SHP77 (cell line): ENCODE measurements at places on chromosomes 1 and 21.

DNA sequence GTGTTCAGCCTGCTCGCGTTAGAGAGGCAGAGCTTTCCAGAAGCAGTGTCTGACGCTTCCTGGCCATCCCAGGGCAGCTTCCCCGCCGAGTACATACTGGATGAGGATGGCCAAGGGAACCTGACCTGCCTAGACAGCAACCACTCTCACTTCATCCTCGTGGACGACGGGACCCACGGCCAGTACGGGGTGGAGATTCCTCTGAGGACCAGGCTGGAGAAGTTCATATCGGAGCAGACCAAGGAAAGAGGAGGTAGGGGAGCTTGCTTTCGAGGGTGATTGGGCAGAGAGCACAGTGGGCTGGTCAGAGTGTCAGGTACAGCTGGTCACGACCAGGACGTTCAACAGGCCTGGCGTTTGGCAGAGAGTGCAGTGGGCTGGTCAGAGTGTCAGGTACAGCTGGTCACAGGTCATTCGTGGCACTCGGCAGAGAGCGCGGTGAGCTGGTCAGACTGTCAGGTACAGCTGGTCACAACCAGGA, 22.4 kb downstream of the TRPM2 start:
- no peak for DNase-seq

- peak; percentile 14 for DNase-seq
Observed at GRCh38 chr1:62882201-62883104, 98.5 kb downstream of the ATG4C start.

- peak; percentile 57 for DNase-seq
Observed at GRCh38 chr1:214044438-214045214, 56.9 kb downstream of the PROX1 start.

DNA sequence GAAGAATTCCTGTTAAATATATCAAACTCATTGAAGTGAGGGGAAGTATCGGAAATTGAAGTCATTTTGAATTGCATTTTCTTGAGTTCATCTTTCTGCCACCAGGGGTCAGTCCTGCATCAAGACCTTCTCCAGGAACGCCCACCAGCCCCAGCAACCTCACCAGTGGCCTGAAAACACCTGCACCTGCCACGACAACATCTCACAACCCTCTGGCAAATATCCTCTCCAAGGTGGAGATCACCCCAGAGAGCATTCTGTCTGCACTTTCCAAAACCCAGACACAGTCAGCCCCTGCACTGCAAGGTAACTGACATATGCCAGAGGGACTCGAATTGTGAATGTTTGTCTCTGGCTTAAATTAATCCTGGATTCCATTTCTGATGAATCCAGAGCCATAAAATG, 22.8 kb upstream of the TARS2 start:
- DNase-seq, result peak; percentile 74

DNA sequence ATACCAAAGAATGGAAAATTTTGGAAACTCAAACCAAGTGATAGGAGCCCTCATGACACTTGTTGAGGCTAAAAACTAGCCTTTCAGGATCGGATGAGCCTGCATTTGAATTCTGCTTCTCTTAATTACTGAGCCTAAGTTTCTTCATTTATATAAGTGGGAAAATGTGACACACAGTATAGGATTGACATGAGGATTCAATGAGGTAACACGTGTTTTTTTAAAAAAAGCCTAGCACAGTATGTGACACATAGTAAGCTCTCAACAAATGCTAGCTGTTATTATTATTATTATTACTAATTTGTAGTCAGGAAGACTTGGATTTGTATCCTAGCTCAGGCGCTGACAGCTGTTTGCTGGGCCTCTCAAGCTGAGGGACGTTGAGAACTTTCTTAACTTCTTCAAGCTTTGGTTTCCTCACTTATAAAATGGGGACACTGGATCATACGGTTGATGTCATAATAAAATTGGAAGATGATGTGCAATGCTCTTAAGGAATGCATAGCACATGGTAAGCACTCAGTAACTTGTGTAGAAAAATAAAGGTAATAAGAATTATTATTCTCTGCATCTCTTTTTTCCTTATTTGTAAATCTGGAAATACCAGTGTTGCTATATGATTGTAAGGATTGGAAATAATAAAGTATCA, 55.4 kb upstream of the JUN start:
- no peak for DNase-seq
